Vein endothelial cell (primary cell): ENCODE measurements at places on chromosomes 12 and 14. TPM values are rescaled to one million over a fixed set of nuclear protein-coding genes. Genes with fewer than 3 reads are reported as not detected.

Gene KRAS
- total RNA-seq, result 16.3 and 18.2 TPM in 2 replicates

Gene NPFF
- not detected in 2 replicates for total RNA-seq

Gene SIX4
- 4.5 and 6.9 TPM in 2 replicates for total RNA-seq

Gene RTL1
- not detected in 2 replicates for total RNA-seq

Gene VRTN
- not detected in 2 replicates for total RNA-seq

Gene KLHDC1
- 1.3 TPM in 2 replicates for total RNA-seq

Gene SPIC
- total RNA-seq, result not detected in 2 replicates

Gene ATG2B
- 20.9 and 27.6 TPM in 2 replicates for total RNA-seq

Gene CLEC4C
- total RNA-seq, result not detected in 2 replicates

Gene PDZRN4
- not detected in 2 replicates for total RNA-seq

Gene ANO4
- total RNA-seq, result 0.33 TPM in 1 of 2 replicates, not detected in the other

Gene KLHL33
- not detected in 2 replicates for total RNA-seq

Gene KRT82
- not detected in 2 replicates for total RNA-seq

Gene WSCD2
- total RNA-seq, result not detected in 2 replicates

Gene BHLHE41
- 0.67 and 2.0 TPM in 2 replicates for total RNA-seq

Gene CCDC91
- total RNA-seq, result 8.8 and 19.1 TPM in 2 replicates

Gene PLEKHG7
- not detected in 2 replicates for total RNA-seq

Gene DIABLO
- total RNA-seq, result 60.9 and 73.8 TPM in 2 replicates

Gene GALNT8
- total RNA-seq, result 0.19 and 0.33 TPM in 2 replicates

Gene KLRC1
- total RNA-seq, result not detected in 2 replicates

Gene MUCL1
- not detected in 2 replicates for total RNA-seq
